ENCODE measurements at places on chromosomes 12 and 14.

- no peak for DNase-seq
Observed at GRCh38 chr12:118356809-118357256, 15.9 kb downstream of the TAOK3 start.

DNA sequence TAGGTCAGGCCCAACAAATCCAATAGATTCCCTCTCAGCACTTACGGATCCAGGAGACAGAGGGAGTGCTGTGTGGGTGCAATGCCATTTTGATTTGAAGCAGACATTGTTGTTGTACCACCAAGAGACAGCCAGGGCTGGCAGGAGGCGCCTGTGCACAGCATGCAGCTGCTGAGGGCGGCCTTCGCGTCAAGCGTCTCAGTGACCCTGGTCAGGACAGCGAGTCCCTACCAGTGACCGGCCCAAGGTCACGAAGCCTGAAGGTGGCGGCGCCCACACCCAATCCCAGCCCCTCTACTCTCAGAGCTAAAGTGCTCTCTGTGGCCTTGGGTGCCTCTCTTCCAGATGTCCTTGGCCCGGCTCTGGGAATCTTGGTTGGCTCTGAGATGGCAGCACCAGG is 40.5 kb downstream of the PRMT8 start:
- DNase-seq = no peak

DNA sequence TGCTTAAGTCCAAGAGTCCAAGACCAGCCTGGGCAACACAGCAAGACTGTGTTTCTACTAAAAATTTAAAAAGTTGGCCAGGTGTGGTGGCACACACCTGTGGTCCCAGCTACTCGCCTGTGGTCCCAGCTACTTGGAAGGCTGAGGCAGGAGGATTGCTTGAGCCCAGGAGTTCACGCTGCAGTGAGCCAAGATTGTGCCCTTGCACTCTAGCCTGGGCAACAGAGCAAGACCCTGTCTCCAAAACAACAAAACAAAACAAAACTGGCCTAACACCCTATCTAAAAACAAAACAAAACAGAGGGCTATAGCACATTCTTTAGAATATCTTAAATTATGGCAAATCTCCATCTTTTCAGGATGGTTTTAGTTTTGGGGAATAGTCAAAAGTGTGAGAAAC is 3.1 kb upstream of the LYZ start:
- no peak for DNase-seq

DNA sequence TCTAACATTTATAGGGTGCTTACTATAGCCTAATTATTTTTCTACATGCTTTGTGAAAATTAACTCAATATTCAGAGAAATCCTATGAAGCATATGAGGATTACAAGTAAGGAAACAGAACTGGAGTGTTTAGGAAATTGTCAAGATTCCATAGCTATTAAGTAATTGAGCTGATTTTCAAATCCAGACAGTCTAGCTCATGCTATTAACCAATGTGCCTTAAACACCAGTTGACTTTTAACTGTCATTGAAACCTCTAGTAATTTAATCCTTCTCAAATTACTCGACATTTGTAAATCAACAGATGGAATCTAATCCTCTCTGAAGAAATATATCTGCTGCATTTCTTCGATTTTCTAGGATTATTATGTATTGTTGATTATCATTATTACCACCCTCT is 488.9 kb downstream of the MDGA2 start:
- no peak for DNase-seq

DNA sequence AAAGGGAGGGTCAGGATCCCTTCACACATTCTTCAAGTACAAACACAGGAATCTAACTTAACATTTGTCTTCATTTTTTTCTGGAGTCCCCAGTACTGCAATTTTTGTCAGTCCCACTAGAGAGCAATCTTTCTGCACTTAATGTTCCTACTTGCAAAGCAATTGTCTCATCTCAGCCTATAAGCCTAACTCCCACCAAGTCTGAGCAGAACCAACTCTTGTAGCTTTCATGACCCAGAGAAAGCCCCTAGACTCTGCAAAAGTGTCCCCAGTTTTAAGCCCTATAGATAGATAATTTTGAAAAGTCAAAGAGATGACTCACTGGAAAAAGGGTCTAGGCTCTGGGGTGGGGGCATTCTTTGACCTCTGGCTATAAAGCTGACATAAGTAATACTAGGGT is 1.8 kb upstream of the ZBTB39 start:
- DNase-seq = no peak

GRCh38 chr14:104933746-104934733 is 9.4 kb downstream of the PLD4 start:
- no peak for DNase-seq

GRCh38 chr12:97375310-97375709 is 87.3 kb upstream of the RMST start:
- no peak for DNase-seq

DNA sequence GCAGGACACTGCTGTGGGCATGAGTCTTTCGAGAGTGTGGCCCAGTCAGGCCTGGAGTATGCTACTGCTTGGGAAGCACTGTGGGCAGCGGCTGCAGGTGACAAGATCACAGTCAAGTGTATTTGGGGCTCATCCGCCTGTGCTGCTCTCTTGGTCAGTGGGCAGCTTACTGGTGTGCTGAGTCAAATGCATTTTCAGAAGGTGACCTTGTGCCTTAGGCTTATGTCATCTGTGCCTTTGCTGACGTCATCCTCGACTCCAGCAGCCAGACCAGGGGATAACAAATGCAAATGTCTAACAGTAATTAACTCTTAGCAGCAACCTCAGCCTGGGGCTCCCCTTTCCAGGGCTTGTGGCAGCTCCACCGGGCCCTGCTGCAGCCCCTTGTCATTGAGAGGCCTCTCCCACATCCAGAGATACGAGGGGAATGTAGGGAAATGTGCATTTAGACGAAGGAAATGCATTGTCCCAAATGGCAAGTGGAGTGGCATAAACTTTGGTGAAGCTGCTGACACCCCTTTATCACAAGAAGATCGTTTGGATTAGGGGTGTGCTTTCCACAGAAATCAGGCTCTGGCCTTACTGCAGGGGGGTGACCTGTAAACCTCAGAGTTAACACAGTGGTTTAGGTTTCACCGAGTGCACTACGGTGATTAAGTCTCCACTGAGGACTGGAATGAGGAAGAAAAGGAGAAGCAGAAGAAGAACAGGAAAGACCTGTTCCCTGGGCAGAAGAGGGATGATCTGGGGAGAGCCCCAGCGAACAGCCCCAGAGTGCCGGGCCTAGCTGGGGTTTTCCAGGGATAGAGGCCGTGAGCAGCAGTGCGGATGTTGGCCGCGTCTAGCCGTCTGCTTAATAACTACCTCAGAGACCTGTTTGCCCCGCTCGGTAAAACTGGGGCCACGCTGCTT is 39.7 kb downstream of the PSMA6 start:
- DNase-seq = no peak

DNA sequence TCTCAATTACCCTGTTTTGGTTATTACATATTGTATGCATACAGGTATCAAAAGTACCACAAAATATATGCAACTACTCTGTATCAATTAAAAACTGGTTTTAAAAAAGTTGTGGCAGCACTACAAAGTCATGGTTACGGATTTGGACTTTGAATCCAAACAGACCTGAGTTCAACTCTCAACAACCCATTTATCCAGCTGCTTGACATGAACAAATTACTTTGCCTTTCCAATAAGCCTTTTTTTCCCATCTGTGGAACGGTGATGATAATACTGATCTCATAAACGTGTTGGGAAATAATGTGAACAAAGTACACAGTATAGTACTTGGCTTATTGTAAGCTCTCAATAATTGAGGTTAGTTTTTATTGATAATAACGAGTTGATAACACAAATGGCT is 85.0 kb downstream of the MNAT1 start:
- no peak for DNase-seq

- no peak for DNase-seq
Observed at GRCh38 chr12:127507341-127507740, 759.6 kb upstream of the TMEM132C start.

GRCh38 chr14:106879241-106879640 is 1352.9 kb downstream of the TMEM121 start:
- DNase-seq = no peak
